COLO829 (cell line): ENCODE measurements at places on chromosomes 5 and 9.
A peak's percentile ranks its signal among the peaks of the same experiment; 100 is the strongest.

- DNase-seq: no peak
Observed at GRCh38 chr5:177083357-177083756, 3.4 kb upstream of the FGFR4 start.

DNA sequence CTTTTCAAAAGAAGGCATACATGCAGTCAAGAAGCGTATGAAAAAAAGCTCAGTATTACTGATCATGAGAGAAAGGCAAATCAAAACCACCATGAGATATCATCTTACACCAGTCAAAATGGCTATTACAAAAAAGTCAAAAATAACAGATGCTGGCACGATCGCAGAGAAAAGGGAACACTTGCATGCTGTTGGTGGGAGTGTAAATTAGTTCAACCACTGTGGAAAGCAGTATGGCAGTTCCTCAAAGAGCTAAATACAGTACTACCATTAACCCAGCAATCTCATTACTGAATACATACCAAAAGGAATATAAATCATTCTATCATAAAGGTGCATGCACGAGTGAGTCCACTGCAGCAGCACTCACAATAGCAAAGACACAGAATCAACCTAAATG lies 24.5 kb downstream of the RETREG1 start:
- no peak for DNase-seq

DNA sequence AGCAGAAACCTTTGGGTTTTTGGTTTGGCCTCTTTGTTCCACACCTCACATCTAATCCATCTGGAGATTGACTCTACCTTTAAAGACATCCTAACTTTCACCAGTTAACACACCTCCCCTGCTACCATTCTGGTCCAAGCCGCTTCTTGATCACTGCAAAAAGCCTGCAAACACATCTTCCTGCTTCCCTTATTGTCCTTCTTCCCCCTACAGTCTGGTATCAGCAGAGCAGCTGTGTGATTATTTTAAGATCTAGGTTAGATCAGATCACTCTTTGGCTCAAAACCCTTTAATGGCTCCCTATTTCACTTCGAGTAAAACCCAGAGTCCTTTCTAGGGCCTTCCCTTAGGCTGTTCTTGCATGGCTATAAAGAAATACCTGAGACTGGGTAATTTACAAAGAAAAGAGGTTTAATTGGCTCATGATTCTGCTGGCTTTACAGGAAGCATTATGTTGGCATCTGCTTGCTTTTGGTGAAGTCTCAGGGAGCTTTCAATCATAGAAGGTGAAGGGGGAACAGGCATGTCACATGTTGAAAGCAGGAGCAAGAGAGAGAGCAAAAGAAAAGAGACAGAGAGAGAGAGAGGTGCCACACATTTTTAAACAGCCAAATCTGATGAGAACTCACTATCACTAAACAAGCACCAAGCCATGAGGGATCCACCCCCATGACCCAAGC lies 1.5 kb upstream of the TEX10 start:
- DNase-seq: no peak

DNA sequence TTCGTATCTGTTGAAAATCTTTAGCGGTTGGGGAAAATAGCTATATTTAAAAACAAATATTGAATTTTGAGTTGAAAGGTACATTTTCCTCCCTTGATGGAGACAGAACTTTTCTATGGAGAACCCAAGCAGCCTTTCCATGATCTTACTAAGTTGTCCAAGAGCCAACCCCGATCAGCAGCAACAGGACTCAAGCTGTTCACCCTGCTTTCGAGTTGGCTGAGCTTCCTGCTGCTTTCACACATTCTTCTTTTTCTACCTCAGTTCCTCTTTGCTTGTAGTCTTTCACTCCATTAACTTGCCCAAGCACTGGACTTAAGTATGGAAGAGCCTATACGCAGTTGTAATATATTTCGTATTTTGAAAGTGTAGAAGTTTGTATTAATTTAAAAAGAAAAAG lies 59.4 kb downstream of the IL6ST start:
- DNase-seq: no peak

DNA sequence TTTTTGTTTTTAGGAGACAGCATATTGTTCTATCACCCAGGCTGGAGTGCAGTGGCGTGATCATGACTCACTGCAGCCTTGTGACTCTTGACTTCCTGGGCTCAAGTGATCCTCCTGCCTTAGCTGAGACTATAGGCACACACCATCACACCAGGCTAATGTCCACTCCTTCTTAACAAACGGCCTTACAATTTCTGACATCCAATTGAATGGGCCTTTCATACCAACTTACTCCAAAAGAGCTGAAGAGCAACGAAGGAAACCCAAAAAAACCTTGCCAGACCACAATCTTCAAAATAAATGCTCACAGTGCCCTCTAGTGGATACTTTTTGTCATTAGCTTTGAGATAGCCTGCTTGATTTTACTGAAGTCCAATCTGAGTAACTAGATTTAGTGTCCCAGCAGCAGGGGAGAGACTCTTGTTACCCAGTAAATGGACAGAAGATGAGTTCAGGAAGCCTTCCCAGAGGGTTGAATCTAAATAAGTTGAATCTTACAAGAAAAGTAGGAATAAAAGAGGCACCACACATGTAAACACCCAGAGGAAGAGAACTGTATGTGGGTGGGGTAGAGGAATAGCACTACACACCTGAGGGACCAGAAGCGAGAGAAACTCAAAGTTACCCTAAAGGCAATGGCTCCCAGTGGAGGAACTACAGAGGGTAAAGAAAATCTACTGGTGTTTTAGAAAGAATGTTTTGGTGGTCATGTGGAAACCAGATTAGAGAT lies 9.3 kb downstream of the ZNF622 start:
- DNase-seq: peak; percentile 73

DNA sequence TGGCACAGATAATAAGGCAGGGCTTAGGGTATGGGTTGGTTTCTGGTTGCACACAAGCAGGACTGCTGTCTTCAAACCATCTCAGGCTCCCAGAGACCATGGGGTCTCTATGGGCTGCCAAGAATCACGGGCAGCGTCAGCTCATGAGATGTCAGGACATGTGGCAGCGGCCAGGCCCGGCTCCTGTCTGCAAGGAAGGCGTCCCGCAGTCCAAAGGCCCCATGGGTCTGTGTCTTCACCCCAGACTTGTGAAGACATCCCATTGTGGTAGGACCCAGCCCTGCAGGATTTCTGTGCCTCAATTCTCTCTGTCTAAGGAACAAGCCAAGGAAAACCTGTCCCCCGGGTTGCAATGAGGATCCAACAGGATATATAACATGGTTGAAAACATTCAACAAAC lies 32.6 kb downstream of the IPPK start:
- DNase-seq: no peak

DNA sequence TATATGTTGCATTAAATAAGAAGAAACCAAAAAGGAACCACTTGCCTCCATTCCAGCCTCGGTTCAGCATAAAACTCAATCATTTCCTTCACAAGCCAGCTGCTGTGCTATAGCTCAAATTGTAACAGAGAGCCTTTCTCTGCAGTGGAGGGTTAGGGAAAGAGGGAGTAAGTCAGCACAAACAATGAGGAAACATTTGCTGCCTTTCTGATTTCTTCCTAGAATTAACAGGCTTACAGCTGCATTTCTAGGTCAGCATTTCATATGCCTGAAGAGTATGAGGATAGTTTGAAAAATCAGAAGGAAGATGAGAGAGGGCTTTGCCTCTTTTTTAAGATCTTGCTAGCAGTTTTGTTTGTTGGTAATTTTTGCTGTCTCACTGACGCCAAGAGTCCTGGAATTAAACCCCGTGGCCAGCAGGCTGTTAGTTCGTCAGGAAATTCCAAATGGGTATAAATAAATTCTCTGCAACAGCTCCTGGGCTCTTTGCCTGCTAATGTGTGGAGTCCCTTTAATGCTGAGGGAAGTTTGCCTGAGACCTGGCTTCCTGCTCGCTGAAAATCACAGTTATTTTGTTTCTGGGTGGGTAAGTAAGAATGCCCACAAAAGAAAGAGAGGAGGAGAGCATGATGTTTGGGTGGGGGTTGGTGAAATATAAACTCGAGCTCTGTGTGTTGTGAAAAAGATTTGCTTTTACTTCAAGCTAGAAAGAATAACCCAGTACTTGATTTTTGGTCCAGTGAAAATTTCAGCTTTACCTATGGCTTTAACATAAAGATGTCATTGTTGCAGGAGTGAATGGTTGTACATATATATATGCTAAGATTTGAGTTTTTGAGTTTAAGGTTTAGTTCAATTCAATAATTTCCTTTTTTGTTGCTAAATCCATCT lies 148.1 kb upstream of the DMRT1 start:
- DNase-seq: no peak

- DNase-seq: peak; percentile 28
Observed at GRCh38 chr9:32502464-32502863, 23.5 kb downstream of the RIGI start.

- DNase-seq: peak; percentile 16
Observed at GRCh38 chr9:81759680-81760215, 70.4 kb upstream of the TLE1 start.

DNA sequence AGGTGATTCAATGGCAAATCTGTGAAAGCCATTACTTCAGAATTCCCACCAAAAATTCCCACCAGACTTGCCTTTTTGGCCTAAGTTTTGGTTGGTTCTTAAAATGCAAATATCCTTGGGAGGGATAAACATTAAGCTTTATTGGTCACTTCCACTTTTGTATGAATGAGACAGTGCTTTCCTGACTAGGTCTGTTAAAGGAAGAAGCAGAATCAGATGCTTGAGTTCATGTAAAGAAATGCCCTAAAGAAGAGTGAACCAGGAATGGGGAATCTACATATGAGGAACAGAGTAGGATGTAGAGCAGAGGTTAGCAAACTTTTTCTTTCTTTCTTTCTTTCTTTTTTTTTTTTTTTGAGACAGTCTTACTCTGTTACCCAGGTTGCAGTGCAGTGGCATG lies 129.3 kb downstream of the GCNT1 start:
- DNase-seq: no peak

- no peak for DNase-seq
Observed at GRCh38 chr5:11514705-11515432, 389.4 kb downstream of the CTNND2 start.

DNA sequence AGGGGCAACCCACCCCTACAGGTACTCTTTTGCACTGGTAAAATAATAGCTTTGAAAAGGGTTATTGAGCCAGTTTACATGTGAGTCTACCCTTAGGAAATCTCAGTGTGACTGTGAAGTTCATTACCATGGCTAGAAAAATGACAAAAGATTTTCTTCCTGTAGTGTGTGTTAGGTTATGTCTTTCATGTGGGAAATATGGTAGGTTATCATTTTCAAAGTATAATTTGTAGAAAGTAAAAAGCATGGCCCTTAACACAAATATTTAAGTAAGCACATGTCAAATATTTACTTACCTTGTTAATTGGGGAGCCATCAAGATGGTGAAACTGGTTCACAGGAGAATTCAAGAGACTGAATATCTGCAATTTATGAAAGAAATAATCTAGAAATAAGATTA lies 37.3 kb upstream of the PLPP1 start:
- DNase-seq: no peak

DNA sequence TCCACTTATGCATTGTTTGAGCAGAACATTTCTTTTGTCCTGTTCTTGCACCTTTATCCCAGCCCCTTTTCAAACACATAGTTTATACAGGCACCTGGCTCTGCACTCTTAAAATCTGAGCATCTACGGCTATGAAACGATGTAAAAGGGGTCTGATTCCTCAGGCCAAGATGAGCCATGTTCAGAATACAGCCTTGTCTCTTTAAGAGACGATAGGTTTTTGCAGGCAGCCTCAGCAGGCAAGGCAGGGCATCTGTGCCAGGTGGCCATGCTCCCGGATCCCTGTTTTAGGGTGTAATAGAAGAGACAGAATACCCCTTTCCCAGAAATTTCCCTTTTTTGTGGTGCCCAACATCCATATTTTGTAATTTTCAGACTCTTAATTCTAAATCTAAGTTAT lies 89.1 kb upstream of the NFIB start:
- no peak for DNase-seq

- peak; percentile 63 for DNase-seq
Observed at GRCh38 chr5:125559296-125559695, 812.9 kb upstream of the ZNF608 start.

GRCh38 chr9:34157898-34158297 lies 20.9 kb upstream of the UBAP1 start:
- no peak for DNase-seq

- no peak for DNase-seq
Observed at GRCh38 chr5:52895075-52895474, 94.1 kb upstream of the ITGA2 start.

GRCh38 chr9:124574534-124575375 lies 67.6 kb upstream of the NR5A1 start:
- no peak for DNase-seq

DNA sequence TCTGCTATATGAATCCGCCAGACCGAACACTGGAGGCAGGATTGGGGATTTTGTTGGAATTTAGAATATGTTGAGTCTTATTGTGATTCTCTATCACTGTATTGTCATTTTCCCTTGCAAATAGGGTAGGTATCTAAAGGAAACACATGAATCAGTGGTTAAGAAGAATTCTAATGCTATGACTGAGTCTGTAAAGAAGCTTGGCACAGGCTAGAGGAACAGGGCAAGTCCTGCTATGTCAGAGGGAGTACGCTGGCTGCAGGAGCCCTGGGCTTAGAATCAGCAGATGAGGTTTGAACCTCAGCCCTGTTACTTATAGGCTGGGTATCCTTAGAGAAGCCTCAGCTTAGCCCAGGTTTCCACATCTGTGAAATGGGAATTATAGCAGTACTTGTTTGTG lies 198.1 kb downstream of the NR3C1 start:
- DNase-seq: no peak

DNA sequence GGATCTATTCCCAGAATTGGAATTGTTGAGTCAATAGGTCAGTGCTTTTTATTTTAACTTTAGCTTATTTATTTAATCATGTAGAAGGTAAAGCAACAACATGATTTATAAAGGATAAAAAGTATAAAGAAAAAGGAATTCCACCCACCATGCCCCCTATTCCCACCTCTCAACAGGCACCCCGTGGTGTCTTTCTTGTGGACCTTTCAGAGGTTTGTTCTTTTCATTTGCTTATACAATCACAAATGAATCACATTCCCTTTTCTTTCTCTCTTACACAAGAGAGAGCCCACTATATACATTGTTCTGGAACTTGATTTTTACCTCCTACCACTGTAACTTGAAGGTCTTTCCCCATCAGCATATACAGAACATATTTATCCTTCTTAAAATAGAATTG lies 37.2 kb upstream of the SMIM32 start:
- no peak for DNase-seq

GRCh38 chr9:72012646-72013045 lies 47.8 kb downstream of the C9orf57 start:
- DNase-seq: peak; percentile 51

- no peak for DNase-seq
Observed at GRCh38 chr5:113047234-113047633, 70.6 kb downstream of the DCP2 start.

DNA sequence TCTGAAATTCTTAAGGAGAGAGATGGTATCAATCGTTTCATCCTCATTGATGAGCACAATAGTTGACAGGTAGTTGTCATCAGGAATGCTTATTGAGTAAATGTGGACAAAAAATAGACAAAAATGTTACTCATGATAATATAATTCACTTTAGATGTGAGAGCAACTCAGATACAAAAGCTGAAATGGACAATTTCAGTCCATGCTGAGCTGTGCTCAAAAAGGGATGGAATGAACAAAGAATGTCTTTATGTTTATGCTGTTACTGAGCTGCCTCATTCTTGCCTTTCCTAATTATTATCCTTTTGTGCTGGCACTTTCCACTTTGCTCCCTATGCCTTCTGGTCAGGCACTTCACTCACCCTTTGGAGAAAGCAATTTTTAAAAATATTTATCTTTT lies 49.5 kb downstream of the JAKMIP2 start:
- no peak for DNase-seq
